Cortex of kidney (tissue), 1 donor: ENCODE measurements at places on chromosomes 1 and 21.

- DNase-seq = no peak
Observed at GRCh38 chr1:112105557-112105956, 116.1 kb upstream of the KCND3 start.

DNA sequence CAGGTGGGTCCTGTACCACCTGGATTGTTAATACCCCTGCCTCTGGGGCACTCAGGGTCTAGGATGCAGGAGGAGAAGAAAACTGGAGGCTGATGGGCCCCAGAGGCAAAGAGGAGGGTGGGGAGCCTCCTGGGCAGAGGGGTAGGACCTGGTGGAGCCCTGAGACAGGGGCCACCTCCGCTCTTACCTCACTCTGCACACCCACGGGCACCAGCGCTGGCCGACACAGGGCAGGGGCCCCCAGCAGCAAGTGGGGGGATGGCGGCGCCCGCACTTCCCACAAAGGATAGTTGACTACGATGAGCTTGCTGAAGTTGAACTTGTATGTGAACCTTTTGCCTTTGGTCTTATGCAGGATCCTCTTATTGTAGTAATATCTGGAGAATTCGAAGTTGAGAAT, 1.1 kb downstream of the ETV3L start:
- no peak for DNase-seq

- no peak for DNase-seq
Observed at GRCh38 chr1:25549273-25550154, 6.1 kb downstream of the LDLRAP1 start.

DNA sequence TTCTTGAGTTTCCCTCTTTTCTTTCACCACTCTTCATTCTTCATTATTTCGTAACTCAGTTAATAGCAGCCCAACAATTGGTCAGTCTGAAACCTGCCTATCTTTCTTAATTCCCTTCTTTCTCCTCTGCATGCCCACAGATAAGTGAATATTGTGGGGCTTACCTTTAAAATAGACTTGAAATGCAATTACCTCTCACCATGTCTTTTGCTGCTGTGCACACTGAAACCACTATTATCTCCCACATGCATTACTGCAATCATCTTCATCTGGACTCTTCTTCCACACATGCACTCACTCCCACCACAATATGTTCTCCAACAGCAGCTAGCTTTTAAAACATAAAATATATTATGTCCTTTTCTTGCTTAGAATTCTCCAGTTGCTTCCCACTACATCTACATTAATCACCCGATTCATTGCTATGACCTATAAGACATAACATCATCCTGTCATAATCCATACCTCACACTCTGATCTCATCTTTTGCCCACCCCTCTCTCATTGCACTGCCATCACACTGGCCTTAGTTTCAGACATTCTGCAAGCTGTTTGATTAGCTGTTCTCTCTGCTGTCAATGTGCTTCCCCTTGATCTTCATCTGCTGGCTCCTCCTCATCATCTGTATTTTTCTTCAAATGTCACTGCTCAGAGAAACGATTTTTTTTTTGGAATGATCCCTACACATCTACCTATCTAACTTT, 304.8 kb downstream of the PTPRC start:
- no peak for DNase-seq

DNA sequence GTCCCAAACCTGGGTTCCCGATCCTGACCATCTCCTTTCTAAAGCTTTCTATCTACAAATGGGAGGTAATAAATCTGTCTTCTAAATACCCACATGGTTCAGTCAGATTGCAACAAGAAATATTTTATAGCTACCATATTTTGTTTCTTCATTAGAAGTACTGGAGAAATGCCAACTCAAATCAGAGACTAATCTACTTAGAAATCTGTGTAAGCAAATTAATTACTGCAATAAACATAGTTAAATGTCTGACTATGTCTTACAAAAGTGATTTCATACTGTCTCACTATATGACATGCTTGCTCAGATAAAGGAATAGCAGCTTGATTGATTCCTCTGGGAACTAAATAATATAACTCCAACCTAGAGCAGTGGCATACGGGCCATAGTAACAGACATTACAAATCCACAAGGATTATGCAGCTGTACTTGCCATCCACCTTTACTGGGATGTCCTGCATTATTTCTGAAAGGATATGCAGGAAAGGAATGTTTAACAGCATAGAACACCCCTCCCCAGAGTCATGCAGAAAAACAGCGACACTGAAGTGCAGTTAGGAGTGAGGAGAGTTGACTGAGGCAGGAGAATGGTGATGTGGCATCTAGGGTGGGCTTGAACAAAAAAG, 80.3 kb downstream of the PCNX2 start:
- DNase-seq = no peak

GRCh38 chr1:90386899-90387720, 330.0 kb downstream of the BARHL2 start:
- no peak for DNase-seq

DNA sequence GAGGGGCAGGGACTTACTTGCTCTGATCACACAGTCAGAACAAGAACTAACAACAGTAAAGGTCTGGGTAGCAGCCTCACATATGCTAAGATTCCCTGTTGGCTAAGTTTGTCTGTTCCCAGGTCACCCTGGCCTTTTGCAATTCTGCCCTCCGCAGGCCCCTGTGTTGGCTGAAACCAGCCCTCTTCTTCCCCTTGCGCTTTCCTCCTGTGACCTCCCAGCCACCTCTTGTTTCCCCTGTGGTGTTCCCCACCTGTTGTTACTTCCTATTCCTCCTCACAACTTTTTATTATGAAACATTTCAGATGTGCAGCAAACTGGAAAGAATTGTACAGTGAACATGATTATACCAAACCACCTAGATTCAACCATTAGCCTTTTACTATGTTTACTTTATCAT, 23.4 kb downstream of the MAPKAPK2 start:
- no peak for DNase-seq

GRCh38 chr1:210143465-210144062, 89.0 kb upstream of the SERTAD4 start:
- no peak for DNase-seq

DNA sequence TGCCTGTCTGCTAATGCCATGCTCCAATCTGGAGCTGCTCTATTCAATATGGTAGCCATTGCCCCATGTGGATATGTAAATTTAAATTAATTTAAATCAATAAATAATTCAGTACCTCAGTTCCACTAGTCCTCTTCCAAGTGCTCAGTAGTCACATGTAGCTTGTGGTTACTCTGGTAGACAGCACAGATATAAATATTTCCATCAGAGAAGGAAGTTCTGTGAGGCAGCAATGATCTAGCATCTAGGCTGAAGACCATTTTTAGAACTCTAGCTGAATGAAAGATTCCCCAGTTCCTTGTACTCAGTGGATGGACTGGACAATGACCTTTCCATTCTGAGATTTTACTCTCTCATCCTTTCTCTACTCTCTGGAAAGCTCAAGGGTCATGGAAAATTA, 25.8 kb upstream of the CAPZB start:
- DNase-seq = no peak

DNA sequence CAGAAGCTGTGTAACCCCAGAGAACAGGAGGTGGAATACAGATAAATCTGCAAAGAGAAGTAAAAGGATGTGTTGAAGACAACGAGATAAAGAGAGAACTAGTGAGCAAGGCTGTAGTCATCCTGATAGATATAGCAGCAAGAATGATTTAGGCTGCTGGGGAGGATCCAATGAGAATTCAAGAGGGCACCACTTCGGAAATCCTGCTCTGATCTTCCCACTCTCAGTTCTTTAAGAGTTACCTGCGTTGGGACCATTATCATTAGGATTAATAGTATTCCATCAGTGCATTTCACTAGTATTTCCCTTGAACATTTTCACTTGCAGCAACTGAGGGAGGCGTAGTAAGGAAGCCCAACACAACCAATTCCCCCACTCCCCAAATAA, at the start of gene BRINP3:
Gene BRINP3 (minus strand): TSS at position 103 of the 387 bp plus-strand sequence.
- no peak for DNase-seq

GRCh38 chr1:20174937-20175666, 10.8 kb upstream of the UBXN10 start:
- DNase-seq = no peak

DNA sequence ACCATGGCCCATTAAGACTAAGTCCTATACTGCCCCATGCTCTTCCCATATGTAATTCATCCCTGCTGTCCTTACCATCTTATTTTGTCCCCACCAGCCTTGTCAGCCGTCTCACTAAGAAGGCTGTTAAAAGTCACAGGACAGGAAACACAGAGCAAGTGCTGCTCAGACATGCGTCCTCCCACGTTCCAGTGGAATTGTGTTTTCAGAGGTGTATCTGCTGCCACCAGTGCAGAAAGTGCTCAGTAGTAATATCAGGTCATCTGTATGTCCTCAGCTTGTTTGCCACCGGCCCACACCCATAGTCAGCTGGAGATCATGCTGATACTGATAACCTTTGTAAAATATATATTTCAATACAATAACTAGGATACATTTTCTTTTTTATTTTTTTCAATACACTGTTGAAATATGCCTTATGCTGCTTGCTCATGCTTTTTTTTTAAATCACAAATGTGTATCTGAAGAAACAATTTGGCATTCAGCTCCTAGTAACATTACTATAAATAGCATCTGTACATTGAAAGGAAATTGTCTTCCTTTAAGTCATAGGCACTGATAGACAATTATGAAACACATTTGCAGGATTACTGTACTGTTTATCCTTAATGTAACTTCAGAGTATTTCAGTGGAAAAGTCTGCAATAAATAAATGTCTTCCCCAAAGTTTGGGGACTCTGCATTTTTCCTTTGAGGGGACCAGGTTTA, 156.9 kb downstream of the EDEM3 start:
- no peak for DNase-seq

- no peak for DNase-seq
Observed at GRCh38 chr1:43451157-43451591, 2.6 kb downstream of the HYI start.

DNA sequence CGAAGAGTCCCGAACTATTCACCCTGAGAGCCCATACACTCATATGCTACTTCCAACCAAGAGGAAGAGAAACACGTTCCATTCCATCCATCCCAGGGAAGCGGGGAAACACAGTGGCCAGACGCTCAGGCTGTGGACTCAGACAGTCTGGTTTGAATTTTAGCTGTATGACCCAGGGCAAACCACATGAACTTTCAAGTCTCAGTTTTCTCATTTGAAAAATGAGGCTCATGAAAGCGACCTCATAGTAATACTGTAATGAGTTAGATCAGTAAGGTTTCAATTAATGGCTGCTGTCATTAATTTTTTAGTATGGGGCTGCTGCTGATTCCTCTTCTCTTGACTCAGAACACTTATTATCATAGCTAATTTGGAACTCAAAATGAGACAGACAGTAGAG, 1.5 kb downstream of the FCRL4 start:
- no peak for DNase-seq

GRCh38 chr1:224430511-224431113, 4.0 kb downstream of the WDR26 start:
- DNase-seq = no peak

DNA sequence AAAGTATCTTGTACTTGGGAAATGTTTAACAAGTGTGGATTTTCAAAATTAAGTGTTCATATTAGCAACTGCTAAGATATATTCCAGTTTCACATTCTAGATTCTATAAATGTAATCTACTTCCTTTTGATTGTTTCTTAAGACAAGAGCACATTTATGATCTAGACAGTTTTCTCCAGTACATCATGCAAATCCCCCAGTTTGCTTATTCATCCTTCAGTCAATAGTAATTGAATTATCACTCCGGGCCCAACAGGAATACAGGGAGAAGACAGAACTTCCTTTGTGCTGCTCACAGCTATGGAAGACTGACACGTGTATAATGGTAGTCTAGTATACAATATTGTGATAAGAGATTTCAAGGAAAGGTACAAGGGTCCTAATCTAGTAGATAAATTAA, 14.5 kb downstream of the PLA2G4A start:
- no peak for DNase-seq

DNA sequence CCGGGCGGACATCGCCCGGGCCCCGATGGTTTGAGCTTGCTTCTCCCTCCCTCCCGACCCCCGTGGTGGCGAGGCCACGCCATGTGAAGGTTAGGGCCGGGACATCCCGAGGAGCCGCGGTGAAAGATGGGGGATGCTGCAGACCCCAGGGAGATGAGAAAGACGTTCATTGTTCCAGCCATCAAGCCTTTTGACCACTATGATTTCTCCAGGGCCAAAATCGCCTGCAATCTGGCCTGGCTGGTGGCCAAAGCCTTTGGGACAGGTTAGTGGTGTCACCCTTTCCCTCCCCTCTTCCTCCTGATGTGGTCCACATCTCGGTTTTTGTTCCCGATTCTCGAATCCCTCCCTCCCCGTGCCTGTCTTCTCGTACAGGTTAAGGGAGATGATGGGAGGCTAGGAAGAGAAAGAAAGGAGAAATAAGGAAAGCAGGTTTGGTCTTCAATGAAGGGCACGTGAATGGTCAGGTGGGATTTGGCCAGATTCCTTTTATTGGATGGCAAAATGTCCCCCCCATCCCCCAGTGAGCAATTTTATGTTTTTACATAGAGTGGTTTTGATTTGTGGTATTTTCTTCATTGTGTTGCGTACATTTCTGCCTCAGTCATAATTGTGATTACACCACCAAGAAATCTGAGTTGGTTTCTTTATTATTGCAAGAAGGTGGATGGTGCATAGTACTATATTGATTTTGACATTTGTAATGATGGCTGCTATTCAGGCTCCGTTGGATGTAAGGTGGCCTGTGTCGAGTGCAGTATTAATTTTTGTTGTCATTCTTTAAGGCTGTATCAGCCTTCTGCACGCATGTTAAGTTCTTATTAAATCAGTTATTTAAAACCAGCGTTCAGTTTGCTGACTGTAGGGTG, 1.2 kb downstream of the CAMSAP2 start:
- DNase-seq = no peak

GRCh38 chr1:90162216-90162615, 167.3 kb downstream of the ZNF326 start:
- DNase-seq = no peak

GRCh38 chr1:101198842-101199636, 37.8 kb upstream of the S1PR1 start:
- DNase-seq = no peak

DNA sequence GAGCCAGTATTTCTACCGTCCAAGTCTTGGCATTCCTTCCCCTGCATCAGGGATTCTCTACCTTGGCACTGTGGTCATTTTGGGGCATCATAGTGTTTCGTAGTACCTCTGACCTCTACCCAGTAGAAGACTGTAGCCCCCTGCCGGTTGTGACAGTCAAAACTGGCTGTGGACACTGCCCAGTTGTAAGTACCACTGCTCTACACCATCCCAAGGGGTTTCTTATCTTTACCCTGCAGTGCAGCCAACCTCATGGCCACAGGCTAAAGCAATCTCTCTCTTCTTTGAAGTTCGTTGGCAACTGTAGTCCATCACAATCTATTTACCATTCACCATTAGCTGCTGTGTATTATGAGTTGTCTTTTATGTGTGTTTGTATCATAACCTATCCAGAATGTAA, 29.3 kb upstream of the ERO1B start:
- DNase-seq = no peak

DNA sequence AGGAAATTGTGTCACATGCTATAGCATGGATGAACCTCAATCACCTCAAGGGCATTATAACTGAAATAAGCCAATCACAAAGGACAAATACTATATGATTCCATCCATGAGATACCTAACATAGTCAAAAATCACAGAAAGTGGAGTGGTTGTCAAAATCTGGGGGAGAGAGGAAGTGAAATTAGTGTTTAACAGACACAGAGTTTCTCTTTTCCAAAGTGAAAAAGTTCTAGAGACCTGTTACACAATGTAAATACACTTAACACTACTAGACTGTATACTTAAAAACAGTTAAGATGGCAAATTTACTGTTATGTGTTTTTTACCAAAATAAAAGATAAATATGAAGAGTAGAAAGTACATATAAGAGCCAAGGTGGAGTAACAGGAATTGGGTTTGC, 31.8 kb downstream of the ZNF644 start:
- DNase-seq = no peak
